ENCODE measurements at places on chromosomes 6 and 20. TPM values are rescaled to one million over a fixed set of nuclear protein-coding genes. Genes with fewer than 3 reads are reported as not detected.

CALHM6 gene
- 0.83 TPM for total RNA-seq

HEY2 gene
- total RNA-seq, result 0.80 TPM

STMN3 gene
- 14.4 TPM for total RNA-seq

CLIC5 gene
- 12.9 TPM for total RNA-seq

CST1 gene
- 5.7 TPM for total RNA-seq

KCNG1 gene
- 26.1 TPM for total RNA-seq

DDX43 gene
- total RNA-seq, result not detected

SGK2 gene
- 20.6 TPM for total RNA-seq

PPP1R3G gene
- total RNA-seq, result 0.48 TPM

SLC26A8 gene
- total RNA-seq, result not detected

PHF20 gene
- 24.0 TPM for total RNA-seq

MRAP2 gene
- total RNA-seq, result 0.88 TPM

OLIG3 gene
- not detected for total RNA-seq

POM121L2 gene
- 0.04 TPM for total RNA-seq

PPIL4 gene
- 38.7 TPM for total RNA-seq

BFSP1 gene
- 2.0 TPM for total RNA-seq

CNR1 gene
- total RNA-seq, result 5.2 TPM

ZSCAN31 gene
- 2.6 TPM for total RNA-seq

LINC00237 gene
- not detected for total RNA-seq

TDRD6 gene
- 0.08 TPM for total RNA-seq

MDFI gene
- 106 TPM for total RNA-seq

SEMG1 gene
- total RNA-seq, result not detected

PNLDC1 gene
- not detected for total RNA-seq

CLIC1 gene
- total RNA-seq, result 463 TPM

CPXM1 gene
- 47.9 TPM for total RNA-seq

OPRL1 gene
- 1.1 TPM for total RNA-seq

TMEM74B gene
- total RNA-seq, result 9.4 TPM

MOXD1 gene
- 16.8 TPM for total RNA-seq

TFAP2A gene
- 6.2 TPM for total RNA-seq

CLDN20 gene
- not detected for total RNA-seq

BPIFB4 gene
- not detected for total RNA-seq

RNF146 gene
- total RNA-seq, result 48.9 TPM

F13A1 gene
- total RNA-seq, result 8.5 TPM

GHRH gene
- total RNA-seq, result not detected
